Testis (tissue), 5 donors: ENCODE measurements at places on chromosomes 3 and 15. TPM values are rescaled to one million over a fixed set of nuclear protein-coding genes. Genes with fewer than 3 reads are reported as not detected.
A peak's percentile ranks its signal among the peaks of the same experiment; 100 is the strongest.

GRCh38 chr3:9324944-9325343 lies 37.9 kb upstream of the THUMPD3 start:
- no peak for DNase-seq
- H3K27ac ChIP-seq: no peak overlapping the region
- no peaks in the 10 kb centered on the region for H3K4me1 ChIP-seq
- H3K4me3 ChIP-seq: no peak overlapping the region
- no peaks in the 10 kb centered on the region for H3K36me3 ChIP-seq
- H3K27me3 ChIP-seq: no peaks in the 10 kb centered on the region

DNA sequence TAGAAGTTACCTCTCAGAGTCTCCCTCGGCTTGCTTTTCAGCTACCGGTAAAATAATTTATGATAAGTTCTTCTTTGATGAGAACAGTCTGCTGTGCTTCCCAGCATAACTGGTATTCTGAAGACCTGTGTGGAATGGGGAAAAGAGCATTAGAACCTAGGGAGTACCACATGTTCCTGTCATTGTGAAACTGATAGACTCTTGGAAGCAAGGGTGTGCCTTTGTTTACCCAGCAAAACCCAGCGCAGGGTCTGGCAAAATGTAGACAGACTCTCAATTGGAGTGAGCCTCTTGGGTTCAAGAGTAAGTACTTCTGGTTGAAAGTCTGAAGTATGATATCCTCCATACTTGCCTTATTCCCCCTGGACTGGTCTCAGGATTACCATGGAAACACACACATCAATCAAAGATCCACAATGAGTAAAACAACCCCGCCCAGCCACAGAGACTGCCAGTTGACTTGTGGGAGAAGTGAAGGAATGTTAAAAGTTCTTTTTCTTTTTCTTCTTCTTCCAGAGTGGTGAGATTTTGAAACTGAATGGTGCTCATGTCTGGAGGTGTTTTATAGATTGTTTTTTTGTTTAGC lies 652.4 kb upstream of the NAALADL2 start:
- no peaks in the 10 kb centered on the region for H3K36me3 ChIP-seq
- no peaks in the 10 kb centered on the region for H3K27me3 ChIP-seq
- no peaks in the 10 kb centered on the region for H3K4me1 ChIP-seq
- no peak overlapping the region for H3K4me3 ChIP-seq
- H3K27ac ChIP-seq: no peak overlapping the region

TMEM45A gene
- 12.2 TPM for total RNA-seq

GRCh38 chr15:66885281-66885915 lies 180.0 kb upstream of the SMAD3 start:
- no peak overlapping the region for H3K27ac ChIP-seq
- H3K27me3 ChIP-seq: no peaks in the 10 kb centered on the region
- peaks cover 11% of the 10 kb centered on the region for H3K4me1 ChIP-seq
- H3K36me3 ChIP-seq: no peaks in the 10 kb centered on the region

DNA sequence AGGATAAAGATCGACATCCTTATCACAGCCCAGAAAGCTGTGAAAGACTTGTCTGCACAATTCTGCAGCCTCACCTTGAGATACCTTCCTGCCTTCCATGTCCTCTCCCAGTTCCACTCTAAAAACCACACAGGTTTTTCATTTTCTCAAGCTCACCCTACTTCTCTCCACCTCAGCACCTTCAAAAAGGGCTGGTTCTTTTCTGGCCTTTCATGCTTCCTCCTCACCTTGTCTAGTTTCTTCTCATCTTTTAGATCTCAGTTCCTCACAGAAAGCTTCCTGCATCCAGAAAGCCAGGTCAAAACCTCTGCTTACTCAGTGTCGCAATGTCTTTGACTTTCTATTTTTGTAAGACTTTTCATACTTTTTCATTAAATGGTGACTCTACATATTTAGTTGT lies 140.2 kb upstream of the STT3B start:
- no peaks in the 10 kb centered on the region for H3K36me3 ChIP-seq
- DNase-seq: no peak
- no peak overlapping the region for H3K4me3 ChIP-seq
- no peak overlapping the region for H3K27ac ChIP-seq
- H3K4me1 ChIP-seq: no peaks in the 10 kb centered on the region

DNA sequence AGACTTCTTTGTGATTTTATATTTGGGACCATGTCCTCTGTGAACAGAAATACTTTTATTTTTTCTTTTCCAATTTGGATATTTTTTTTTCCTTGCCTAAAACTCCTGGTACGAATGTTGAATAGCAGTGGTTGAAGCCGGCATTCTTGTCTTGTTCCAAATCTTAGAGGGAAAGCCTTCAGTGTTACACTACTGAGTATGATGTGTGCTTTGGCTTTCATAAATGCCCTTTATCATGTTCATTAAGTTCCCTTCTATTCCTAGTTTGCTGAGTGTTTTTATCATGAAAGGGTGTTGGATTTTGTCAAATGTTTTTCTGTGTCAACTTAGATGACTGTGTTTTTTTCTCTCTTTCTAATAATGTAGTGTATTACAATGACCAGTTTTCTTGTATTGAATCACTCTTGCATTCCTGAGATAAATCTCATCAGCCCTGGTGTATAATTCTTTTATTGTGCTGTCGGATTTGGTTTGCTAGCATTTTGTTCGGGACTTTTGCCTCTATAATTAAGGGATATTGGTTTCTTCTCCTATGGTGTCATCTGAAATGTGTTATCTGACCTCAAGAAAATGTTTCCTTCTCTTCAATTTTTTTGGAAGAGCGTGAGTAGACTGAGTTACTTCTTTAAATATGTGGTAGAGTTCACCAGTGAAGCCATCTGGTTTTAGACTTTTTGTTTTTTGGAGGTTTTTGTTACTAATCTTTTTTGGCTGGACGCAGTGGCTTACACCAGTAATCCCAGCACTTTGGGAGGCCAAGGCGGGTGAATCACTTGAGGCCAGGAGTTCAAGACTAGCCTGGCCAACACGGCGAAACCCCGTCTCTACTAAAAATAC lies 33.3 kb downstream of the MAP1A start:
- H3K27me3 ChIP-seq: no peaks in the 10 kb centered on the region
- H3K4me1 ChIP-seq: no peaks in the 10 kb centered on the region
- no peak for DNase-seq
- no peak overlapping the region for H3K4me3 ChIP-seq
- no peaks in the 10 kb centered on the region for H3K36me3 ChIP-seq
- peak overlapping the region; percentile 47 for H3K27ac ChIP-seq

GRCh38 chr3:188689101-188689574 lies 482.6 kb upstream of the TPRG1 start:
- H3K27me3 ChIP-seq: no peaks in the 10 kb centered on the region
- no peak overlapping the region for H3K4me3 ChIP-seq
- no peak for DNase-seq
- H3K36me3 ChIP-seq: no peaks in the 10 kb centered on the region
- no peak overlapping the region for H3K27ac ChIP-seq
- H3K4me1 ChIP-seq: no peaks in the 10 kb centered on the region

PRICKLE2 gene
- total RNA-seq: 10.1 TPM

DNA sequence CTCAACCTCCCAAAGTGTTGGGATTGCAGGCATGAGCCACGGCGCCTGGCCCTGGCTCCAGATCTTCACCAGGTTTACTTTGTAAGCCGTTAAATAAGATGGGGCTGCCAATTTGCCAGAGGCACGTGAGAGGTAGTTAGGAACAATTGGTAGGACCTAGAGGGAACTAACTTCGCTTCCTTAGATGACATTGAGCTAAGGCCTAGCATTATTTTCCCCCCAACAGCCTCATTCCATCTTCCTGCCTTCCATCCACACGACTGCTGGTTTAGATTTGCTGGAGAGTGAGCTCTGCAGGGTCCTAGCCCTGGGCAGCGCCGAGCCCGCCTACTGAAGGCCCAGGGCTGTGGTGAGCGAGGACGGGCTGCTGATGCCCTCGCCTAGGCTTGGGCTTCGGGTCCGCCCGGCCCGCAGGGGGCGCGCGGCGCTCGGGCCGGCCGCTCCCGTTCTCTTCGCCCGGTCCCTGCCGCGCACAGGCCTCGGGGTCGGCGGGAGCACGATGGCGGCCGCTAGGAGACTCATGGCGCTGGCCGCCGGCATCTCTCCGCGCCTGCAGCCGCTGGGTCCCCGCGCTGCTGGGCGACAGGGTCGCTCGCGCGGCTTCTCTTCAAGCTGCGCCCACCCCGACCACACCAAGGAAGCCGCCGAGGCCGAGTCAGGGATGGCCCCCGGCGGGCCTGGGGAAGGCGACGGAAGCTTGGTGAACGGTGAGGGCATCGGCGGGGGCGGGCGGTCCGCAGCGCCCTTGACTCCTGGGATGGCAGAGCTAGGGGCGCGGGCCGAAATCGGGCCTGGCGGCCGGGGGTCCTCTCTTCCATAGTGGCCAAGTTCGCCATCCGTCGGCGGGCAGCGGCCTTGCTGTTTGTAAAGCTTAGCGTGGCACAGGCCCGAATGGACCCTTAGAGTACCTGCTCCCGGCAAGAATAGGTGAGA lies 21.9 kb downstream of the DHX30 start:
- H3K4me3 ChIP-seq: peak overlapping the region; percentile 94
- peak; percentile 84 for DNase-seq
- no peaks in the 10 kb centered on the region for H3K27me3 ChIP-seq

DNA sequence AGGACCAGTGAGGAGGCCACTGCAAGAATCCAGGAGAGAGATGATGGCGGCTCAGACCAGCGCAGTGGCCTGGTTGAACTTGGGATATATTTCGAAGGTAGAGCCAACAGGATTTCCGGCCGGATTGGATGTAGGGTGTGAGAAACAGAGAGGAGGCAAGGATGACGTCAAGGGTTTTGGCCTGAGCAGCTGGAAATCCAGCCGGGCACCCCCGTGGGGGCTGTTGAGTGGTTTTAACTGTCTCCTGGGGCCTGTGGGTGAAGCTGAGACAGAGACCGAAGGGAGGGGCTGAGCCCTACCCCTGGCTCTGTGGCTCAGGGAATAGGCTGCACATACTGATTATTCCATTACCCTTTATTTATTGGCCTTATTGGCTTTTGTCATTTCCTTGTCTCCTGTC lies 45.7 kb downstream of the EXOG start:
- peaks cover 4% of the 10 kb centered on the region for H3K4me1 ChIP-seq
- H3K36me3 ChIP-seq: no peaks in the 10 kb centered on the region

DNA sequence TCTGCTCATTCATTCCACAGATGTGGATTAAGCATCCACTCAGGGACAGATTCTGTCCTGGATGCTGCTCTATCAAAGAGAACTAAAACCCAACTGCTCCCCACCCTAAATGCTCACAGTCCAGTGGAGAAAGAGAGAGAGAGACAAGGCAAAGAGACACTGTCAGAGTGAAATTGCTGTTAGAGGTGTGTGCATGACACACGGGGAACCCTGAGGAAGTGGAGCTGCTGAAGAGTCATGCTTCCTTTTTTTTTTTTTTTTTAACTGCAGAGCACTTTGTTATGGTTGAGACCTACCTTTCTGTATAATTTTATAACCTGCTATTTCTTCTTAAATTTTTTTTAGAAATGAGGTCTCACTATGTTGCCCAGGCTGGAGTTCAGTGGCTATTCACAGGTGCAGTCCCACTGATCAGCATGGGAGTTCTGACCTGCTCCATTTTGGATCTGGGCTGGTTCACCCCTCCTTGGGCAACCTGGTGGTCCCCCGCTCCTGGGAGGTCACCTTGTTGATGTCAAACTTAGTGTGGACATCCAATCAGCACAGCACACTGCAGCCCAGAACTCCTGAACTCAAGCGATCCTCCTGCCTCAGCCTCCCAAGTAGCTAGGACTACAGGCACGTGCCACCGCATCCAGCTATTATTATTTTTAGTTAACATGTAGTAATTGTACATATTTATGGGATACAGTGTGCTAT lies 18.2 kb upstream of the PSTPIP1 start:
- H3K36me3 ChIP-seq: no peaks in the 10 kb centered on the region
- H3K4me1 ChIP-seq: peaks cover 9% of the 10 kb centered on the region
- no peak overlapping the region for H3K27ac ChIP-seq
- no peak overlapping the region for H3K4me3 ChIP-seq
- H3K27me3 ChIP-seq: no peaks in the 10 kb centered on the region

TRH gene
- 0.87 TPM for total RNA-seq

- no peaks in the 10 kb centered on the region for H3K27me3 ChIP-seq
- H3K4me1 ChIP-seq: no peaks in the 10 kb centered on the region
- DNase-seq: no peak
- no peaks in the 10 kb centered on the region for H3K36me3 ChIP-seq
- H3K4me3 ChIP-seq: no peak overlapping the region
These were observed 127.0 kb downstream of the CPNE4 start for GRCh38 chr3:131907796-131908195.

CEMIP gene
- total RNA-seq: 21.5 TPM

GOLGA8N gene
- 26.0 TPM for total RNA-seq

DNA sequence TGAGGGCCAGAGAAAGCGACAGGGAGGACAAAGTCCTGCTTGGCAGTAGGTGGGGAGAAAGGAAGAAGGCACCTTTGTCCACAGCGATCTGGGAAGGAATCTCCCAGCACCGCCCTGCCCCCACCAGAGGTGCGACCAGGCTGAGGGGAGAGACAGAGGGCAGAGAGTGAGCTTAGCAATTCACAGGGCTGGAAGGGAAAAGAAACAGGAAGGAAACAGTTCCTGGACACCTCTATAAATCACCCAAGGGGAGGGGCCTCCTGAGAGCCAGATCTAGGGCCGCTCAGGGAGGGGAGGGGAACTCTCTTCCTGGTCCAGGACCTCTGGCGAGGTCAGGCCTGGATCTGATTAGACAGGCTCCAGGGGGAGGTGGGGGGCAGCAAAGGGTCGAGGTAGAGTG lies 35.4 kb downstream of the RNU5B-1 start:
- H3K36me3 ChIP-seq: no peaks in the 10 kb centered on the region
- H3K4me1 ChIP-seq: peaks cover 2% of the 10 kb centered on the region
- no peaks in the 10 kb centered on the region for H3K27me3 ChIP-seq
- no peak overlapping the region for H3K27ac ChIP-seq
- no peak overlapping the region for H3K4me3 ChIP-seq
- DNase-seq: no peak

DNA sequence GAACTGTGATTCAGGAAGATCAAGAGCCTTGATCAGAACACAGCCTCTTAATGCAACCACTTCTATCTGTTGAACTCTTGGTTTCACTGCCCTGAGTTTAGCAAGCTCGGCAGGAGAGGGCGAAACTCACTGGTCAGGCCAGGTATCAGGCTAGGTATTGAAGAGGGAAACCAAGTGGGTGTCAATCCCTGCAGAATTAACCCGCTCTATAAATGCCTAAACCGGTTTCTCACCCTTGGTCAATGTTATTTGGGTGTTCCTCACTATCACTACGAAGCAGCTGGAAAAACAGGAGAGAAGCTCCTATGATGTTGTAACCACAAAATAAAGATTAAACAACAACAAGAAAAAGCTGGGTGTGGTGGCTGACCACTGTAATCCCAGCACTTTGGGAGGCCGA lies 23.9 kb downstream of the LIPH start:
- H3K4me3 ChIP-seq: no peak overlapping the region
- no peaks in the 10 kb centered on the region for H3K36me3 ChIP-seq
- no peaks in the 10 kb centered on the region for H3K4me1 ChIP-seq
- no peak for DNase-seq
- no peaks in the 10 kb centered on the region for H3K27me3 ChIP-seq
- no peak overlapping the region for H3K27ac ChIP-seq

DNA sequence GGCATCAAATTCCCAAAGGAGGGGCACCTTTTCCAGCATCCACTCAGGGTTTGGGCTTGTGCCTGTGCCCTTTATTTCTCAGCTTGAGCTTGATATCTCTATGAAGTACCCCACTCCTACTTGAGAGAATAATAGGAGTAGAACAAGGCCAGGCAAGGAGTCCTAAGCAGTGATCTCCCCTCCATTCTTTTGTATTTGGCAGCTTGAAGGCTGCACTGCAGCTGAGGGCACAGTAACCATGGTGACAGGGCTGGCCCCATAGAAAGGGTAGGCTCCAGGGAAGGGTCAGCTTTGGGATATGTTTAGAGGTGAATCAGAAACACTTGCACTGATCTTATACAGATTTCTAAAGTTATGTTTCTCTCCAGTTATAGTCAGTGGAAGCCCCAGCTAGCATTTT lies 145.4 kb upstream of the SLC24A5 start:
- H3K27me3 ChIP-seq: no peaks in the 10 kb centered on the region
- H3K27ac ChIP-seq: no peak overlapping the region
- DNase-seq: no peak
- H3K4me3 ChIP-seq: no peak overlapping the region
- no peaks in the 10 kb centered on the region for H3K36me3 ChIP-seq
